CD4-positive, alpha-beta T cell treated with Interleukin-1 beta for 1 hour (primary cell): ENCODE measurements at places on chromosomes 11 and 22.

- DNase-seq: no peak
Observed at GRCh38 chr11:93248602-93249001, 50.8 kb upstream of the SLC36A4 start.

DNA sequence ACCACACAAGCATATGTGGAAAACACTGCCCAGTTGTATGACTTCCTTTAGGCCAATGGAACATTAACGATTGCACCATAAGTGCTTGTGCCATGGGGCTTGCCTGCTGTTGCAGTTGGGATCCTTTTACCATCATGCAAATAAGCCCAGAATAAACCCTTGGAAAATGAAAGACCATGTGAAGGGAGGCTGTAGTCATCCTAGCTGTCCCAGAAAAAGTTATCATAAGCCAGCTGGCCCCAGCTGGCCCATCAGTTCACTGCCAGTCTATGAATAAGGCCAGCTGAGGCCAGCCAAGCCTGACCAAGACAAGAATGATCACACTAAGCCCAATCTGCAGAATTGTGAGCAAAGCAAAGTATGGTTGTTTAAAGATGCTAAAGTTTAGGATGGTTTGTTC lies 253.9 kb upstream of the ARHGAP20 start:
- no peak for DNase-seq

DNA sequence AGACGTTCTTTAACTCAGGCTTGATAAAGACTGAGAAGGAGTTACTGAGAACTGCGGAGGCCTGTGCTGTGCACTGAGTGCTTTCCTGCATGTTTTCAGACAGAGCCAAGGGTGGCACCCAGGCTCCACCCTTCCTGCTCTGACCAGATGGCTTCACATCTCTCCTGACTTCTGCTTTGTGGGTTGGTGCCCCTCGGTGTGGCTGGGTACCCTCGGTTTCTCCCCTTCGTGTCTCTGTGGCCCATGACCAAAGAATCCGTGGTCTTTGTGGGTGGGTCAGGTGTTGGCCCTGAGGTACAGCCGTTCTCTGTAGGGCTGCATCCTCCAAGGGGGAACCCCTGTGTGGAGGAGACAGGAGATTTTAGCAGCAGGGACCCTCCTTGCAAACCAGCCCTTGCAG lies 34.3 kb downstream of the GRIK4 start:
- peak; percentile 5 for DNase-seq

GRCh38 chr22:22042009-22042408 lies 59.4 kb upstream of the TOP3B start:
- no peak for DNase-seq

DNA sequence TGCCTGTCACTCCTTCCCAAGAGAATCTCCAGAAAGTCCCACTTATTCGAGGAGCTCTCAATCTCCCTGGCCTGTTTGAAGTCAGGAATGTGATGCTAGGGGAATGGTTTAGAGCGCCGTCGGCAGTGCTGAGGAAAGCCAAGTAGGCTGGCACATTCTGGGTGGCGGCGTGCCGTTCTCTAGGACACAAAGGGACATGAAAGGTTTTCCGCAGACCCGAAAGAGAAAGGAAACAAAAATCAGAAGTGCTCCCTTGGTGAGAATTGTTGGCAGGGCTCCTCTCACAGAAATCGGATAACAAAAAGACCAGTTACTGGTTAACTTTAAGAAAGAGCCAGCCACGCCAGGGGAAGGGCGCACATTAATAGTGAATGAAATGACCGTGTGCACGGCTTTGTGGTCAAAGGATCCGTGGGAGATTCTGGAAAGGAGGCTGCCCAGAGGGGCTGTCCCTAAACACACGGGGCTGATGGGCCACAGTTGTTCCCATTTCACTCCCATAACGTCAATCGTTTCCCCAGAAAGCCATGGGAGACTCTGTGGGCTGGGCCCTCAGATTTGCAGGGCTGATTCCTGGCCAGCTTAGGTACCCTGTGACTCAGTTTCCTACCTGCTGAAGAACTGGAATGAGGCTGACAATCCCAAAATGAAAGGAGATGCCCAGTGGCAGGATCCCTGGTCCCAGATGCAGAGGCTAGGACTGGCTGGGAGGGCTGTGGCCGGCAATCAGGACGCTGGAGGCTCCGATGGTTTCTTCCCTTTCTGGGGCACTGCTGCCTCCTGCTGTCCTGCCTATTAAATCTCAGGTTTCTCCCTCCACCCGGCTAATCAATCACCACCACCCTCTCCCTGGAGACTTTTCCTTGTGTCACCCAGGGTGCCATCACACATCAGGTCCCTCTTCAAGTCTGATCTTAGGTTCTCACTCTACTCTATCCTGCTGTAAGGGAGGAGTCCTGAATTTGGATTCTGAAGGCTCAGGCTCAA lies 82.3 kb downstream of the RCN1 start:
- peak; percentile 4 for DNase-seq

DNA sequence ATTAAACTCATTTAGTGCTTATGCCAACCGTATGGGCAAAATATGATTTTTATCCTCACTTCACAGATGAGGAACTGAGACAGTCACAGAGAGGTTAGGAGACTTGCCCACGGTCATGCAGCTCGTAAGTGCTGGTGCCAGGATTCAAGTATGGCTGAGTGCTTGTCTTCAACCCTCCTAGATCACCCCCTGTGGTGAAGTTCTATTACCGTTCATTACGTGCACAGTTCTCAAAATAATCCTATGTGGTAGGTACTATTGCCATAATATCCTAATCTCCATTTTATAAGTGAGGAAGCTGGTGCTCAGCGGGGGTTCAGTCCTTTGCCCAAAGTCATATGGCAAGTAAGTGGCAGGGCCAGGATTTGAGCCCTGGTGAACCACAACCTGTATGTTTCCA lies 1.5 kb downstream of the MIEF1 start:
- DNase-seq: no peak
